ENCODE measurements at places on chromosomes 5 and 9.

DNA sequence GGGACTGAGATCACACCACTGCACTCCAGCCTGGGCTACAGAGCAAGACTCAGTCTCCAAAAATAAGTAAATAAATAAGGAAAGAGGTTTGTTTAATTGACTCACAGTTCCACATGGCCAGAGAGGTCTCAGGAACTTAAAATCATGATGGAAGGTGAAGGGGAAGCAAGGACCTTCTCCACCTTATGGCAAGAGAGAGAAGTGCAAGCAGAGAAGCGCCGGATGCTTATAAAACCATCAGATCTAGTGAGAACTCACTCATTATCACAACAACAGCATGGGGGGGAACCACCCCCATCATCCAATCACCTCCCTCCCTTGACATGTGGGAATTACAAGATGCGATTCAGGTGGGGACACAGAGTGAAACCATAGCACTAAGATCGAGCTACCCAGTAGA lies 22.8 kb upstream of the RGMB start:
- DNase-seq, result no peak

- no peak for DNase-seq
Measured at GRCh38 chr5:80915716-80916115, 44.4 kb upstream of the RASGRF2 start.

DNA sequence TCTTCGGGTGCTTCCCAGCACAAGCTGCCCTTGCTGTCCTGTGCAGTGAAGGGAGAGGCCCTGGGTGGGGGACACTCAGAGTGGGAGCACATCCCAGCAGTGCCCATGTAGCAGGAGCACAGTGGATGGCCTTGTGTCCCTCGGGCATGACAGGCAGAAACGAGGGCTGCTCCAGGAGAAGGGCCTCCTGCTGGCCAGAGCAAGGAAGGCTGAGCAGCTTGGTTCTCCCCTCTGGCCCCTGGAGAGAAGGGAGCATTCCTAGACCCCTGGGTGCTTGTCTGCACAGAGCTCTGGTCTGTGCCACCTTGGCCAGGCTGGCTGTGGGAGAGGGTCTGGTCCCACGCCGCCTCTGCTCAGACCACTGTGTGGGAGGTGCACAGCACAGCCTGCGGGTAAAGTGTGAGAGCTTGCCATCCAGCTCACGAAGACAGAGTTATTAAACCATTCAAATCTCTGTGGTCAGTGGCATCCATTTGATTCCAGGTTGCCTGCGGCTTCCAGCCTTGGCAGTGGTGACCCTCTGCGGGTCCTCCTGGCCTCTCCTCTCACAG lies 18.3 kb downstream of the FBXW5 start:
- no peak for DNase-seq

DNA sequence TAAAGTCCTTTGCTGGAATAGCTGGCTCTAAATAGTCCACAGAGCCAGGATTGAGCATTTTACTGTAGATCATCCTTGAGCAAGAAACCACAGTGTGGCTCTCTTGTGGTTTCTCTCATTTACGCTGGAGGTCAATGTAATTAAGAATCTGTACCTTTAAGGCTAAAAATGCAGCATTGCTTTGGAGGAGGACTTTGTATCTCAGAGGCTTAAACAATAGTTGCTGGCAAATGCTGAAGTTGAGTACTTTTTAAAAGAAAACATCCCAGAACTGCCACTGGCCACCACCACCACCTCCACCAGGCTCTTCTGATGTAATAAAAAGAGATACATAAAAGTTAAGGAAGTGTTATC lies 177.3 kb upstream of the ADAMTSL1 start:
- no peak for DNase-seq

- no peak for DNase-seq
Measured at GRCh38 chr5:16271851-16272250, 92.3 kb upstream of the MARCHF11 start.

DNA sequence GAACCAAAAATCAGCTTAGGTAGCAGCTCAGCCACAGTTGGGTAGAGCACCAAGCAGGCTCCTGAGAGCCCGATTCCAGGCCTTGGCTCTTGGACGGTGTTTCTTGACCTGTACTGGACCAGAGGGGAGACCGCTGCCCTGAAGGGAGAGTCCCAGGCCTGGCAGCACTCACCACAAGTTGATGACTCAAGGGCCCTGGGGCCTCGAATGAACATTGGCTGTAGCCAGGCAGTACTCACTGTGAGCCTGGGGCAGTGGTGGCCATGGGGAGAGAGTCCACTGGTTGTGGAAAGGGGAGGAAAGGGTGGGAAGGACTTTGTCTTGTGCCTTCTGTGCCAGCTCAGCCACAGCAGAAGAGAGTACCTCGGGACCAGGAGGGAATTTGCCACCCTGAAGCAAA lies 166.1 kb downstream of the EDIL3 start:
- no peak for DNase-seq

GRCh38 chr5:156391139-156391538 lies 64.2 kb downstream of the SGCD start:
- DNase-seq, result no peak

DNA sequence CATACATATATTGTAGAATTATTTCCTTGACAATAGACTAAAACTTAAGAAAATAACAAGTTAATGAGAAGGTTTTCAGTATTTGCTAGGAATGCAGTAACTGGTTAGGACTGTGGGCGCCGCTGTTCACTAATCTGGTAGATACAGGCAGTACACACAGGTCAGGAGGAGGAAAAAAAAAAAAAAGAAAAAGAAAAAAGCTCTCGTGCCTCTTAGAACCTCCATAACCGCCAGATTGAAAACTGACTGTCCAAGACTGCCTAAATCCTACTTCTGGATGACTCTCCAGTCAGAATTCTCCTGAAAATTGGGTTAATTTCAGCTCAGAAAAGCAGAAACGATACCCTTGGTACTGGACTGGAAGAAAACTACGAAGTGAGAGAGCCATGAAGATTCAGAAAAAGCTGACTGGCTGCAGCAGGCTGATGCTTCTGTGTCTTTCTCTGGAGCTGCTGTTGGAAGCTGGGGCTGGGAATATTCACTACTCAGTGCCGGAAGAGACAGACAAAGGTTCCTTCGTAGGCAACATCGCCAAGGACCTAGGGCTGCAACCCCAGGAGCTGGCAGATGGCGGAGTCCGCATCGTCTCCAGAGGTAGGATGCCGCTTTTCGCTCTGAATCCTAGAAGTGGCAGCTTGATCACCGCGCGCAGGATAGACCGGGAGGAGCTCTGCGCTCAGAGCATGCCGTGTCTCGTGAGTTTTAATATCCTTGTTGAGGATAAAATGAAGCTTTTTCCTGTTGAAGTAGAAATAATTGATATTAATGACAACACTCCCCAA lies at the start of gene PCDHGA1:
TSS of gene PCDHGA1 (plus strand) at position 216 of the 782 bp plus-strand sequence.
- peak; percentile 28 for DNase-seq

- DNase-seq, result no peak
Measured at GRCh38 chr5:127076315-127077129, 3.2 kb upstream of the C5orf63 start.

- DNase-seq, result no peak
Measured at GRCh38 chr5:54834121-54834842, 151.1 kb downstream of the ESM1 start.

DNA sequence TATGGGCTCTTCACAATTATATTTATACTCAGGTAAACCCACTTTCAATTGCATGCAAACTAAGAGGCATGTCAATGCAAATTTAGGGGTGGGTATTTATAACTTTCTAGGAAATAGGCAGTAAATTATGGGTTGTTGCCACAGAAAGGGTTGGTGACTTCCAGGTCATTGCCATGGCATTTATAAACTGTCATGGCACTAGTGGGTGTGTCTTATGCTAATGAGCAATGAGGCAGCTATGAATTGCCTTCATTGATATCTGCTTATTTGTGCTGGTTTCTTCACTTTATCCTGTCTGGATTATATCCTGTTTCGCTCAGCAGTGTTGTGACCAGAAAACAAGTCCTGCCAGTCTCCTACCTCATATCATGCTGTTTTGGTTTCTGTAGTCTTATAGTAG lies 597.3 kb upstream of the DAB2 start:
- DNase-seq, result no peak

- no peak for DNase-seq
Measured at GRCh38 chr9:94526271-94526670, 28.6 kb upstream of the PCAT7 start.

DNA sequence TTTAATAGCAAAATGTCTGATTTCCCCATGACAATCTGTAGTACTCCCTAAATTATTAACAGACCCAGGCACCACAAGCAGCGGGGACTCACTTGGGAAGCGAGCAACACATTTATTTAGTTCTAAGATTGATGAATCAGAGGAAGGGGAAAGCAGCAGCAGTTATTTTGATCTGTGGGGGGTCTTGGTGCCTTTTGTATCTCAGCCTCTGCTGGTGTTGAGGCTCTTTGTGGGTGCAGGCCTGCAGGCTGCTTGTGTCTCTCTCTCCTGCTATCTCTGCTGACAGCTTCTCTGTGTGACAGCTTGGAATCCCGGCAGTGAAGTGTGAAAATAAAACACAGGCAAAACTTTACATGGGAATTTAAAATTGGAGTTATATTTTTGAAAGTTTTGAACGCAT lies 878.2 kb upstream of the DMAC1 start:
- no peak for DNase-seq

DNA sequence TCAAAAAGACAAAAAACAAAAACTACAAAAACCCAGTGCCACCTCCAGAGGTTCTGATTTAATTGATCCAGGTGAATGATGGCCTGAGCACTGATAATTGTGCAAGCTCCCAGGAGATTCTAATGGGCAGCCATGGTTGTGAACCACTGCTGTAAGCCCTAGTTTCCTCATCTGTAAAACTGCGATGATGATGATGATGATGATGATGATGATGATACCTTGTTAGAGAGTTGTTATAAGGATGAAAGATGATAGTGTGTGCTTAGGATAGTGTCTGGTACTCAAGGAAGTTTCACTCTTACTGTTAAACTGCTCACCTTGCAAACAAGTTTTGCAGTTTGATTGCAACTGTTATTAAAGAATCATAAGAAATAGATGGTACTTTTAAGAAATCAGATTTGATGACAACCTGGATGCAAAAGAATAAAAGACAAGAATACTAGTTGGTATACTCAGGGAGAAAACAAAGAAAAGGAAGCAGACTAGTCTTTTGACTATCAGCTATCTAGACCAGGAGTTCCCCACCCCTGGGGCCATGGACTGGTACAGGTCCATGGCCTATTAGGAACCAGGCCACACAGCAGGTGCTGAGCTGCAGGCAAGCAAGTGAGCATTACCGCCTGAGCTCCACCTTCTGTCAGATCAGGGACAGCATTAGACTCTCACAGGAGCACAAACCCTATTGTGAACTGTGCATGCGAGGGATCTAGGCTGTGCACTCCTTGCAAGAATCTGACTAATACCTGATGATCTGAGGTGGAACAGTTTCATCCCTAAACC lies 98.0 kb downstream of the OR2K2 start:
- no peak for DNase-seq

GRCh38 chr9:20208961-20209371 lies 413.3 kb downstream of the MLLT3 start:
- no peak for DNase-seq

DNA sequence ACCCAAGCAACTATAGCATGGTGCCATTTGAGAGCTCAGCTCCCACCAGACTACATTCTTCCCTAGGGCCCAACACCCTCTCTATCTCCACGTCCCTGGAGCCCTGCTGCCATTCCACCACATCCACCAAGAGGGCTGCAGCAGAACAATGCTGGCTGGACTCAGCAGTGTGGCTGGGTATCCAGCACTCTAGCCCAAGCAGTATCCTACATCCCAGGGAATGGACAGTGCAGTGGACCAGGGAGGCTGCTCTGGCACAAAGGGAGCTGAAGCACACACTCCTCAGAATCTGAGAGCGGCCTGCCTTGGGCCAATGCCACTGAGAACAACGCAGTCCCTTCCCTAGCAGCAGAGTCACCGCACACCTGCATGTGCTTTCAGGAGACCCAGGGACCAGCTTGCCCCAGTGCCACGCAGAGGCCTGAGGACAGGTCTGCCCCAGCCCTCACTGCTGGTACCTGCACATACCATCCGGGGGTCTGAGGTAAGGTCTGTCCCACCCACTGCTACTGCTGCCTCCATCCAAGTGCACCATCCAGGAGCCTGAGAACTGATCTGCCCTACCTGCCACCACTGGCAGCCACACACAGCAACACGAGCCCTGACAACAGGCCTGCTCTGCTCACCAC lies 95.9 kb downstream of the ZDHHC21 start:
- no peak for DNase-seq

DNA sequence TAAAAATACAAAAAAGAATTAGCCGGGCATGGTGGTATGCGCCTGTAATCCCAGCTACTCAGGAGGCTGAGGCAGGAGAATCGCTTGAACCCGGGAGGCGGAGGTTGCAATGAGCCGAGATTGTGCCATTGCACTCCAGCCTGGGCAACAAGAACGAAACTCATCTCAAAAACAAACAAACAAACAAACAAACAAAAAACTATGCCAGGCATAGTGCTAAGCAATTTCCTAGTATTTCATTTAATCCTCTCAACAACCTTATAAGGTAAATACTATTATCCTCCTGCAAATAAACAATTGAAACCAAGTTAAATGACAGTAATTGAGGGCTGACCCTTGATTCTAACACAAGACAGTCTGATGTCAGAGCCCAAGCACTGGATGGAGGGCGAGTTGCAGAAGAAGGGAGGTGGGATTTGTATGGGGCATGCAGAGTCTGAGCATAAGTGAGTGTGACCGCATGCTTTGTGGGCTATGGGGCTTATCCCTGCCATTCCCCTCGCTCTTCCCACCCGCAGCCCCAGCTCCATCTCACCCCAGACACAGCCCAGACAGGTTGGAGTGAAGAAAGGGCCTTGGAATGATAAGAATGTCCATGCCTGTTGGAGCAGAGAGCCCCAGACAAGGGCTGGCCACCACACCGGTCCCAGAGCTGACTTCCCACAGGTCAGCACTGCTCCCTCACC lies 24.3 kb upstream of the RPS14 start:
- DNase-seq, result peak; percentile 65

DNA sequence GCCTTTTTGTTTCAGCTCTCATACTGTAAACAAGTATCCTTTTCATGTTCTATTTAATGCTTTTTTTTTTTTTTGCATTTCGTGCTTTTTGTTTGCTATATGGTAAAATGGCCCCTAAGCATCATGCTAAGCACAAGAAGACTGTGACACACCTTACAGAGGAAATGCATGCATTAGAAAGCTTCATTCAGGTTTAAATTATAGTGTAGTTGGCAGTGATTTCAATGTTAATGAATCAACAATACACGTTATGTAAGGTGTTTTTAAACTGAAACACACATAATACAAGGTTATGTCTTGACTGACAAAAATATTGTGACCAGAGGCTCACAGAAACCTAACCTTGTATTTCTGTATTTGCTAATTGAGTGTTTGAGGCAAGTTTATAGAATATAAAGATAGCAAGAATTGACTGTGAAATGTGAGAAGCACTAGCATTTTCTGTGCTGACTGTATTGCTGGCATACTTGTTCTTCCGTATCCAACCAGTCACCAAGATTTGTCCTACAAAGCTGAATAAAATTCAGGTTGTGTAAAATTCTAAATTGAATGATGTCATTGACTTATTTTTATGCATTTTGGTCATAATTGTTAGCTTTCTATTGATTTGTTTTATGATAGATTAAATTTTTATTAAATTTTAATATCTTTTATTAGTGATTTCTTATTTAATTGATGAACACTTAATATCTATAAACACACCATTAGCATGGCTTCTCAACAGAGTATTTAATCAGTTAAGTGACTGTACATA lies 4.1 kb downstream of the CFAP95 start:
- no peak for DNase-seq

Measured in NT2/D1 (cell line).